ENCODE measurements at places on chromosomes 13 and 19.

GRCh38 chr19:15629003-15629880 is 11.5 kb upstream of the CYP4F3 start:
- DNase-seq: no peak

- no peak for DNase-seq
Measured at GRCh38 chr13:65868099-65868498, 1362.0 kb downstream of the PCDH9 start.

GRCh38 chr13:108227651-108228272 is 9.6 kb downstream of the ABHD13 start:
- DNase-seq: no peak

DNA sequence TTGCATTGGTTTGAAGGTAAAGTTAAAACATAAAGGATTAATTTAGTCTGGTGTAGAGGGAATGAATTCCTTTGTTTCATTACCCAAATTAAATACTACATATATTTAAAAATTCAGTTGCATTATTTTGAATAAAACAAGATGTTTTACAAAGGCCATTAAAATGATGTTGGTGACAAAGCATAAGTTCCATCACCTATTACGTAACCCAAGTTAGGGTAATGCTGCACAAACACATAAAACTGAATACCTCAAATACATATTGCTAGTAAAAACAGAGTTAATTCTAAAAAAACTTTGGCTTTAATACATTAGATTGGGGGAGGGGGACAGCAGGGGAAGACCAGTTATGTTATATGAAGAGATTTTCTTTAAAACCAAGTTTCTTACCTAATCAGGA is 80.3 kb downstream of the SERP2 start:
- no peak for DNase-seq

GRCh38 chr13:31880851-31881494 is 141.6 kb downstream of the RXFP2 start:
- DNase-seq: peak; percentile 26

GRCh38 chr13:97027162-97027554 is 32.9 kb upstream of the OXGR1 start:
- DNase-seq: no peak

DNA sequence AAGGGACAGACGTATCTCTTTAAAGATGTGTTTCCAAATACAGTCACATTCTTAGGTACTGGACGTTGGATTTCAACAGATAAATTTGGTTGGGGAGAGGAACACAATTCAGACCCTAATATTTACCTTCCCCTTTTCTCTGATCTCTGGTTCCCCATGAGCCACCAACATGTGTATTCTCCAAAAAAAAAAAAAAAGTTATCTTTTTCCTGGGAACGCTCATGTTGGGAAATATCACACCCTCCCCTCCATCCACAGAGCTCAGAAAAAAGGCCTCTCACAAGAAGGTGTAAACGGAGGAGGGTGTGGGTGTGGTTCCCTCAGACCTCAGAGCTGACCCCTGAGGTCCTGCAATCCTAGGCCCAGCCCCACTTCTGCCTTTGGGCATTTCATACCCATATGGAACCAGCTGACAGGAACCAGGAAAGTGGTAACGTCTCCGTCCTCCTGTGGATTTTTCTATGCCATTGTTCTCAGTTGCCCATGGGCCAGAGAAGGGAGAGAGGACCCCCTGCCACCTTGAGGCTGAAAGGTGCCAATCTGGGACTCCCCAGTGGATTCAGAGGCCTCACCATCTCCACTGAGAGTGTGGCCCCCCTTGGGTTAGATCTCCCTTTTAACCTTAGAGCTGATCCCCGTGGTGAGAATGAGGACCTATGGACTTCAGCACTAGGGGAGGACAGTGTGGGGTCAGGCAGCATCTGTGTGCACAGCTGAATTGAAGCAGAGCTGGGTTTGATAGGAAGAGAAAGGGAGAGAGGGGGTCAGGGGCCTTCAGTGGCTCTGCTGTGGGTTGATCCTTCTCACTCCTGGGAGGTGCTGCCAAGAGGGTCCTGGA is 8.4 kb upstream of the SIGLEC12 start:
- no peak for DNase-seq

DNA sequence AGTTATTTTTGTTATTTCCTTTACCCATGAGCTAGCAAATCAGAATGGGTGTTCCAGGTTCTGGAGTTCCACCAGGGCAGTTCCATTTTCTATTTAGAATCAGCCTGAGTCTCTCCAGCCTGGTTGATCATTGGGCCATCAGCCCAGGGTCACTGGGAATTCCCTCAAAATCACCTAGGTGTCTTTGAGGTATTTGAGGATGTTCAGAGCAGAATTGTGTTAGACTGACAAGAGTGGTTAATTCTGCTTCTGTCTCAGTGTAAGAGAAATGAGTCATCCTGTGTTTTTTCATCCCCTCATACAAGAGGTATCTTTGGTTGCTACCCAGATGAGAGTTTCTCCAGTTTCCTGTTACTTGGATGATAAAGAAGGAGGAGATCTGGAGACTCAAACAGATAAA is 11.7 kb downstream of the ZNF66 start:
- DNase-seq: no peak

- no peak for DNase-seq
Measured at GRCh38 chr13:110424569-110425443, 117.7 kb downstream of the COL4A2 start.

GRCh38 chr13:23921451-23921888 is 24.2 kb upstream of the C1QTNF9B start:
- DNase-seq: no peak

DNA sequence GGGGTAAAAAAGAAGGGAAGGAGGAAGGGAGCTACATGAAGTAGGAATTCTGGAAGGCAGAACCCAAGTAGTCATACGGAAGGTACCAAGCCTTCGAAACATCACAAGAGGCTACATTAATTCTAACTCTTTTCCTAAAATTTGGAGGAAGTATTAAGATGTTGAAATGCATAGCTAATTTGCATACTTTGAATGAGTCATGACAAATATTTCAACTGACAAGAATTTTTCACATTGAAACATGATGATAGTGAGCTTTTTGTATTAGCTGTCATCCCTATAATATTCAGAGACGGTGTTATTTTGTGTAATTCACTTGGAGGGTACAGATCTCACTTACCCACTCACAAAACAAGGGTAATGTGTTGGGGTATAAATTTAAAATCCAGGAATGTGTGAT is 9.1 kb upstream of the ACOD1 start:
- no peak for DNase-seq

- DNase-seq: no peak
Measured at GRCh38 chr19:11813703-11814028, 407 bp upstream of the ZNF440 start.

GRCh38 chr19:11038511-11038910 is 50.8 kb upstream of the LDLR start:
- no peak for DNase-seq

- no peak for DNase-seq
Measured at GRCh38 chr19:54612428-54612827, 17.9 kb upstream of the LILRB1 start.

- peak; percentile 4 for DNase-seq
Measured at GRCh38 chr19:36973021-36973843, 57.1 kb downstream of the ZNF568 start.

- no peak for DNase-seq
Measured at GRCh38 chr13:44116562-44117332, 237.0 kb downstream of the LACC1 start.

DNA sequence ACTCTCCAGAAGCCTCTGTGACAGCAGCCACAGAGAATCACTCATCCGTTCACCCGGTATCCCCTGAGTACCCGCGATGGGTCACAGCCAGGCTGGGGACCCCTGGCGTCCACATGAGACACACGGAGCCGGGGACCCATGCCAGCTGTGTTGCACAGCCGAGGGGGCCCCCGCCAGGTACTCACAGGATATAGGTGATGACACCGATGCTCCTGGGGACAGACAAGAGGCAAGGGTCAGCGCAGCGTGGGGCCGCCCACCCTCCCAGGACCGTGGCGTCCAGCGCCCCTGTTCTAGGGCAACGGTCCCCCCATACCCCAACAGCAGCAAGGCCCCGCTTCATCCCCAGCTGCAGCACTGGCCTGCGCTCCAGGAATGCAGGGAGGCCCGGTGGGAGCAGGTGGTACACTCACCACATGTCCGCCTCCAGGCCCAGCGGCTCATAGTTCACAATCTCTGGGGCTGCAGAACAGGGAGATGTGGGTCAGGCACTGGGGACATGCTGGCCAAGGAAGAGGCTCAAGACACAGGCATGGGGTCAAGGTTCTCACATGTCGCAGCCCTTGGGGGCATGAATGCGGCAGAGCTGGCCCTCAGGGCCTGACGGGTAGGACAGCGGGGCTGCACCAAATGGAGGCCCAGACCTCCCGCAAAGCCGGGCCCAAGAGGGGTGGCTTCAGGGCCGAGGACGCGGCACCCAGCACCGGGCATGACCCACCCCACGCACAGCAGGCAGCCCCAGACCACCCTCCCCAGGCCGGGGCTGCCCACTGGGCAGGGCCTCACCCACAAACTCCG is 7.2 kb downstream of the DAPK3 start:
- no peak for DNase-seq

DNA sequence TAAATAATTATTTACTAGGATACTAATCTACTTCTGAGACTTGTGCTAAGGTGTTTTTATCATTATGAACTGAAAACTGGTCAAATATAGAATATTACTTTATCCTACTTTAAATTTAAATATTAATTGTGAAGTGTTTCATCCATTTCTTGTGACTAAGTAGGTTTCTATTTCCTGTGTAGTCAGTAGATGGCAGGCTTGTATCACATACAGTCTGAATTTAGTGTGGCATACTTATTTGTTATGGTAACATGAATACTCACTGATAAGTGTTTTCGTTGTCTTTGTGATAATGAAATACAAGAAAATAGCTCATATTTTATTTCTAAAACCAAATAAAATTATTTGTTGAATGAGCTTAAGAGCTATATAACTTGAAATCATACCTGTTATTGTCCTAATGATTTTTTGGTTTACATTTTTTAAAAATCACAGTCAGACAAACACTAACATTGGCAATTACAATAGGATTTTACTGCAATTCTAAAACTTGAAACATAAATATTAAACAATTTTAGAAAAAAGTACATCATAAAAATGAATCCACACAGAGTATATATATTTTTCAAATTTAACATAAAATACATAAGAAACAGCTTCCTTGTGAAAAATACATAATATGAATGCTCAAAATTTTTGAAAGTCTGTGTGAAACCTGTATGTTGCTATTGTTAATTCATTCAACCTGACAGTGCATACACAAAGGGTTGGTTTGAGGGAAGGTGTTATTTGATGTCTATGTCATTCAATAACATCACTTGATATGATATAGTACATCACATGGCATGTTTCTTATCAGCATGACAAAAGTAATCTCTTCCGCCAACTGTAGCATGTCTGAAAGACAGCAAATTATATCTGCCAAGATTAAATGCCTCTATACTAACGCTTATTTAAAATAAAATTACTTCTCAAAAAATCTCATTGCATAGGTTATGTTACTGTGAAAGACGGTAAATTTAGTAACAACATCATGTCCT is 904.8 kb upstream of the PCDH20 start:
- DNase-seq: no peak

- DNase-seq: no peak
Measured at GRCh38 chr19:38216785-38217641, 7.0 kb downstream of the DPF1 start.

GRCh38 chr19:33309826-33310225 is 7.5 kb upstream of the CEBPA start:
- DNase-seq: no peak

GRCh38 chr19:38583219-38583984 is 34.4 kb downstream of the MAP4K1 start:
- no peak for DNase-seq
